ENCODE measurements at places on chromosomes 5 and 9.

DNA sequence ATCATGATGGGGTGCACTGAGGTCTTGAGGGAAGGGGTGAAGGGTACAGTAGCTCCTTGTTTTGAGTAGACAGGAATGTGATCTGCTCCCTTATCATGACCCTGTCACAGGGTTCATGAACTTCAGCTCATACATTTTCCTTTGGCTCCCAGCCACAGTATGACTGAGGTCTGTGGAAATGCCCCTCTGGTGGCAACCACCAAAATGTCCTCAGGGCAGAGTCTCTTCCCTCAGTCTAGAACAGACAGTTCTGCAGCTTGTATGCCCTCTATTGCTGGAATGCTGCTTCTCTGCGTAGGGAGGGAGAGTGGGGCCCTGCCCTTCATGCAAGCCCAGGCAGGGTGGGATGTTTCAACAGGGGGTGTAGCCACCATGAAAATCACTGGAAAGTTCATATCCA lies 53.8 kb upstream of the SNCAIP start:
- no peak for DNase-seq

GRCh38 chr5:135018457-135018856 lies 15.6 kb downstream of the PITX1 start:
- DNase-seq = no peak

- DNase-seq = no peak
Observed at GRCh38 chr9:123678878-123679329, 251.0 kb downstream of the DENND1A start.

GRCh38 chr5:34913072-34913471 lies 2.2 kb downstream of the RAD1 start:
- DNase-seq = no peak

DNA sequence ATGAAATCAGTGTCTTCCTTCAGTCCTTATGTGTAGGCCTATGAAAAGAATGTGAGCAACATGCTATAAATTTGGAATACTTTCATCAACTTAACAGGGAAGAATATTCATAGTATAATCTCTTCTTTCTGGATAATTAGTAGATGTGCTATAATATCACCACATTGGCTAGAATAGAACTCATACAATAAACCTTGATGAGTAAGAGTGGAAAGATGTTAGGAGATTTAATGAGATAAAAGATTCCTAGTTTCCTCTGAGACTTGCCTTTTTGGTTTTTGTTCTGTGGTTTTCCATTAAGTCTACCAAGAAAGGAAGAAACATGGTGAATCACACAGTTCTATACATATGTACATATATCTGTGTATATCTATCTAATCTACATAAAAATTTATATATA lies 301.8 kb upstream of the PRR16 start:
- no peak for DNase-seq

DNA sequence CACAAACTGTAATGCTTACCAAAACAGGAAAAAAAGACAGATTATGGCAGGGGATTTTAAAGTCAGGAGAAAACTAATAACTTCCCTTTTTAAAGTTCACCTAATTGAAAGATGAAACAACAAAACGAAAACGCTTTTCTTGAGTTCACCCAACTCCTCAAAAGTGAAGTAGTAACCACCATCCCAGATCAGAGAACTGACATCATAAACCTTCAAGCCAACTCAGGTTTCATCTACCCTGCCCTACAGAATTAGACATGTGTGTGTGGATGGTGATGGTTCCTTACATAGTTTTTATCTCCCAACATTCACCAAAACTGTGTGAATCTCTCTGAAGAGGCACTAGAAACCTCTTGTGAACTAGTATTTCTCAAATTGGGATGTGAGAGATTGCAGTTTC lies 195.2 kb upstream of the PTGER4 start:
- DNase-seq = no peak

- DNase-seq = no peak
Observed at GRCh38 chr5:4927097-4927496, 213.0 kb upstream of the ADAMTS16 start.

GRCh38 chr5:65184780-65185179 lies 296.9 kb downstream of the ADAMTS6 start:
- no peak for DNase-seq

DNA sequence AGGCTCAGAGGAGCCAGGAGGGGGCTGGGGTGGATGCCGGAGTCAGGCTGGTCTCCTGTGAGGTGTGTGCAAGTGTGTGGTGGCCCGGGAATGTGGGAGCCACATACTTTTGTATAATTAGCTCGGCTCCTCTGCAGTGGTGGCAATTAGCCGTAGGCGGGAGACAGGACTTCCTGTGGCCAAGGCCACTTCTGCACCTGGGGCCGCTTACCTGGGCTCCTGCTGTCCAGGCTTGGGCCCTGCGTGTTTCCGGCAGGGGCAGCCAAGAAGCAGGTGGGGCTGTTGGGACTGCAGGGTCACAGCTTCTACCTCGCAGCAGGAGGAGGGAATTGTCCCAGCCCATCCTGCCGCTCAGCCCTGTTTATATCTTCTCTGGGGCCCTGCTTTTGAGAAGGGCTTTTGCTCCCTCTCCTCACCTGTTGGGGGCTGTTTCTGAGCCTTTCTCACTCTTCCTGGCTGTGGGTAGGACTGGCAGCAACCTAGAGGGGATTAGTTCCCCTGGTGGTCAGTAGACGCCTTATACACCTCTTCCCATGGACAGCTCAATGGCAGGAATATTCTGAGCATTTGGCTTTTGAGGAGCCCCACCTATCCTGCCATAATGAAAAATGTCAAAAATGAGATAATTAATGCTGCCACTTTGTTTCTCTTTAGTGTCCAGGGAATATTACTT lies 145.4 kb upstream of the PITX1 start:
- no peak for DNase-seq

- no peak for DNase-seq
Observed at GRCh38 chr5:173880306-173880985, 7.7 kb upstream of the CPEB4 start.

DNA sequence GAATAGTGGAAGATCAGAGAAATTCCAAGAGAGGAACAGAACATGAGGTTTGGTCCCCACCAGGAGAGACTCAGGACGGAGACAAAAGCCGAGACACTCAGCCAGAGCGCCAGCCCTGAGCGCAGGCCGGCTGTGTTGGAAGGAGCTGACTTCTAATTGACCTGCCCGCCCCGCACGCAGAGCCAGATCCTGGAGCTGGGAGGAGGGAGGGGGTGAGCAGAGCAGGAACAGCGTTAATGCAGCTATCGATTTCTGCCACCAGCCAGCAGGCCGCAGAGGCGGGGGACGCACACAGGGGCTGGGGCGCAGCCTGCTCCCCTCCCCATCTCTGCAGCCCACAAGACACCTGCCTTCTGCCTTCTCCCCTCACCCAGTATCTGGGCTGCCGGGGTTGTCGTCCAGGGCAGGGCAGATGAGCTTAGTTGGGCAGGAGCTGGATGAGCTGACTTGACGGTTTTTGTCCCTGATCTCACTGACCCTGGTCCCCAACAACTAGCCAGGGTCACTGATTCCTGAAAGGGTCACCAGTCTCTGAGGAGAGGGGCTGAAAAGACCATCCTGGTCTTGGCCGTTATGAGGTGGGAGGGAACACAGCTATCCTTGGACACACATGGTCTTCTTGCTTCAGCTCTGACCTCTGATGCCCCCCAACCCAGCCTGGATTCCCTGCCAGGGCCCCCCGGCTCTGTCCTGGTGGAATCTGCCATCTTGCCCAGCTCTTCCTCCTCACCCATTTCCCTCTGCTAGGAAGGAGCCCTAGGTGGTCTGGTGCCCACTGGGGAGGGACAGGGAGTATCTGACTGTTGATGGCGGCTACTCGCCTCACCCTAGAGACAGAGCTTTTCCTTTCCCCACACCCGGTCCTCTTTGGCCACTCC lies 29.8 kb downstream of the CXXC5 start:
- DNase-seq = no peak

DNA sequence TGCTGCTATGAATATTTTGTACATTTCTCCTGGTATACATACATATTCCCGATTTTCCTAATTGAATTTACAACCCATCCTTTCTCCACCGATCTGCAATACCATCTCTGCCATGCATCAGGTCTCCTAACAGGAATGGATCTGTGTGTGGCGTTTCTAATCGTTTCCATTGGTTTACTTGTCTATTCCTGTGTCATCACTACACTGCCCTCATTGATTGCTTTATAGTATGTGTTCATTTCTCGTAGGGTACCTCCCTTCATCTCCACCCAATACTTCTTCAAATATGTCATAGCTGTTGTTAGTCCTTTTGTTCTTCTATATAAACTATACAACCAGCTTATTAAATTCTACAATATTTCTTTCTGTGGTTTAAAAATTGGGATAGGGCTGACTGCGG lies 7.1 kb upstream of the OR2S2 start:
- DNase-seq = no peak

DNA sequence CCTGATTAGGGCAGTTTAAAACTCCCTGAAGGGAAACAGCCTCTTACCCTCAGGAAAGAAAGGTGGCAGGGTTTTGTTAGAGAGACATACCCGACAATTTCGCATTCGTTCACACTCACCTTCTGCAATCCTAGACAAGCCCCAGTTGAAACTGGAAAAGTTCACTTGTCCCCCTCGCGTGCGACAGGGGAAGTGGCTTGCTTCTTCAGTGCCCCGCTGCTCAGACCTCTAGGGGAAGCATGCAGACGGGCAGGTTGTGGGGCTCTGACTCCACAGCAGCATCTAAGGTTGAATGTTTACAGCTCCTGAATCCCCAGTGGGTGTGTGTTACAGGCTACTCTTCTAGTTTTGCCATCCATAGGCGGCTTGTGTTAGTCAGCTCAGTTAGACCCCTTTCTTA lies 575.7 kb upstream of the ACO1 start:
- no peak for DNase-seq

DNA sequence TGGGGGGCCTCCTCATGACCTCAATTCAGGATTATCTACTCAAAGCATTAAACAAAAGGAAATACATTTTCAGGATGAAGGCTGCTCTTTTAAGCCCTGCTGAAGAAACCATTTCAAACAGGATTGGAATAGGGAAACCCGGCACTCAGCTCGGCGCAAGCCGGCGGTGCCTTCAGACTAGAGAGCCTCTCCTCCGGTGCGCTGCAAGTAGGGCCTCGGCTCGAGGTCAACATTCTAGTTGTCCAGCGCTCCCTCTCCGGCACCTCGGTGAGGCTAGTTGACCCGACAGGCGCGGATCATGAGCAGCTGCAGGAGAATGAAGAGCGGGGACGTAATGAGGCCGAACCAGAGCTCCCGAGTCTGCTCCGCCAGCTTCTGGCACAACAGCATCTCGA lies 720 bp downstream of the TMEM203 start:
- no peak for DNase-seq

DNA sequence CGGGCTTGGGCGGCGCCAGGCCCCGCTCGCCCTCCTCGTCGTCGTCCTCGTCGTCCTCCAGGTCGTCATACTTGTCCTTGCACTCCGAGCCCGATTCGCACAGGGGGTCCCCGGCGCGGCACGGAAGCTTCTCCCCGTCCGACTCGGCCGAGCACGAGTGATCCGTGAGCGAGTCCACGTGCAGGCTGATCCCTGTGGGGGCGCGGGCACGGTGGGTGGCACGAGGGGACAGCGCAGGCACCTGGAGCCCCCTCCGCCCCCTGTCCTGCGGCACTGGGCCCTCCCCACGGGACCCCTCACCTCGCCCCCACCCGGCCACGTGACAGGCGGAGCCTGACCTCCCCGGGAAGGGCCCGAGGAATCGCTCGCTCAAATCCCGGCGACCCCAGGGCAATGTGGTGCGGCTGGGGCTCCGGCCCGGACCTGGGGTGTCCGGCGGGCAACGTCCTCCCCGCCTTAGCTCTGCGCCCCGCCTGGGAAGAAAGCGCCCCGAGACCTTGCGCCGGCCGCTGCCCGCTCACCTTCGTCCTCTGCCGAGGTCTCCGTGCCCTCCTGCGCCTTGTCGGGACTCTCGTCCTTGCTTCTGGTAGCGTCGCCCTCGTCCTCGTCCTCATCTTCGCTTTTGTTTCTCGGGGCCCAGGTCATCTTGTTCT lies 2.5 kb downstream of the IRX2 start:
- DNase-seq = no peak

DNA sequence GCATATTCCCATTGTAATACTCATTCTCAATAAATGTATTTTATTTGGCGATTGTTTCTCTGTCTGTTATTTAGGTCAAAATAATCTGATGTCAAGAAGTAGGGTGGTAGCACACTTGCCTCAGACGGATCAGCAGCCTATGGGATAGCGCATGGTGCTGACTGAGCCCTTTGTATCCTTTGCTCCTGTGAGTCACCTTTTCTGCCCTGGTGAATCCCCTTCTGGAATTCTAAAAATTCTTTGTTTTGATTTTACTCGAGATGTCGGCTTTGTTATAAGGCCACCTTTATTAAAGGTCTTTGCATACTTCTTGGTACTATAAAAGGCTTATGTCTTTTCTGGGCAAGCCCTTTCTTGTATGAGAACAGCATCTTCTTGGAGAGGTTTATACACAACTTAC lies 1187.8 kb downstream of the CDH9 start:
- no peak for DNase-seq

DNA sequence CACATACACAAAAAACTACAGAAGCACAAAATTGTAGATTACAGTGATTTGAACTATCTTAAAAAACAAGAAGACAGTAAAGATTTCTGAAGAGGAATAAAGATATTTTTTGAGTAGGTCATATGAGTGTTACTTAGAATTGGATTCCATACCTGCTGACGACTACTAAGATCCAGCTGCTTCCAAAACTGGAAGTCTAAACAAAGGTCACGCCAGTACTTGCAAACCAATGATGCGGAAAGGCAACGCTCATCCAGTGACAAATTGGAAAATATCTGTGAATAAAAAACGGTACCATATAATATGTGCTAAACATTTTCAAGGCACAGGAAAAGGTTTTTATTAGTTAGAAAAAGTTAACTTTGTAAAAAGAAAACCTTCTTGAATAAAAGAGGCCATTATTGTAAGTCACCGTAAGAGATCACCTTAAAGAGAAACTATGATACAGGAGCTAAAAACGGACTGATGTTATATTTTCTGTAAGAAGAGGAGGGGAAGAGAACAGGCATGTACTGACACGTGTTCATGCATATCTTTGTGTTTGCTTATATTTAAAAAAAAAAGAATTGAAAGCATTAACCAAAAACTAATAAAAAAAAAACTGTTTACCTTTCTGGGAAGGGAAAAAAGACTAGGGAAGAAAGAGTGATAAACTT lies 14.1 kb downstream of the FBXL17 start:
- DNase-seq = no peak

DNA sequence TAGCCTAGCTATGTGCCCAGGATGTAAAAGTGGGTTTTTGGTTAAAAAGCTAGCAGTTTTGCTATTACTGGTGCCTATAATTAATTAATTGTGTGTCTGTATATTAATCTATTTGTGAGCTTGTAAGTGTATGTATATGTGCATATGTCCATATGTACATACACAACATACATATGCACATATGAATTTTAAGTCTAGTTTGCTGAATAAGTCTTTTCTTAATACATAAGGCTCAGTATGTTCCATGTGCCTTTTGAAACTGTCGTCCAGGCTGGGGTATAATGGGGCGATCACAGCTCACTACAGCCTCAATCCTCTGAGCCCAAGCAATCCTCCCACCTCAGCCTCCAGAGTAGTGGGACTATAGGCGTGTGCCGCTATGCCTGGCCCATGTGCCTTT lies 10.1 kb downstream of the SH3GL2 start:
- DNase-seq = no peak

DNA sequence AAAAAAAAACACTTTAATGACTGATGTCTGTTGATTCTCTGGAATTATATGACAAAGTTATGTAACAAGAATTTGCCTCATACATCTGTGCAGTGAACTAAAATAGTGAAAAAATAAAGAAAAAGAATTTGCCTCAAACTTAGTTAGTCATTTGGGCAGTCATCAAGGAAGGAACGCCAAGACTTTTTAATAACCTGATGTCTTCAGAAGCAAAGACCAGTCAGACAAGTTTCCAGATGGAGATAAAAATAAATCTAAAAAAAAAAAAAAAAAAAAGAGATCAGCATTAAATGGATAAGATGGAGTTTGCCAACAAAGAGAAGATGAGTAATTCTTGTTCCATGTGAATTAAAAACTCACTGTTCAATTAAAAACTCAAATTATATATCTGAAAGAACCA lies 52.3 kb upstream of the JMY start:
- no peak for DNase-seq
